ENCODE measurements at places on chromosomes 5 and 9.
A peak's percentile ranks its signal among the peaks of the same experiment; 100 is the strongest.

DNA sequence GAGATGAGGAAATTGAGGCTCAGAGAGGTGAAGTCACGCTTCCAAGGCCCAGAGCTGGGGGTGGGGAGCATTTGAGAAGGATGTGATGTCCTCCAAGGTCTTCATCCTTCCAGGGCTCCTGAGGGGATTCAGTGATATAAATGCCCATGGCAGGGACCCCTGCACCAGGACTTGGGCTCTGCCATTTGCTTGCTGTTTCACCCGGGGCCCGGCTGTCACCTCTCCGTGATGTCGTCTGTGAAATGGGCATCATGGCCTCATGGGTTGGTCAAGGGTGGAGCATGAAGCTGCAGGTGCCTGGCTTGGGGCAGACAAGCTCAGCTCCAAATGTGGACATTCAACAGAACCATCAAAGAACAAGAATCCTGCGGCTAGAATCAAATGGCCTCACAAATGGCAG lies 253.1 kb downstream of the PBX3 start:
- no peak for DNase-seq

DNA sequence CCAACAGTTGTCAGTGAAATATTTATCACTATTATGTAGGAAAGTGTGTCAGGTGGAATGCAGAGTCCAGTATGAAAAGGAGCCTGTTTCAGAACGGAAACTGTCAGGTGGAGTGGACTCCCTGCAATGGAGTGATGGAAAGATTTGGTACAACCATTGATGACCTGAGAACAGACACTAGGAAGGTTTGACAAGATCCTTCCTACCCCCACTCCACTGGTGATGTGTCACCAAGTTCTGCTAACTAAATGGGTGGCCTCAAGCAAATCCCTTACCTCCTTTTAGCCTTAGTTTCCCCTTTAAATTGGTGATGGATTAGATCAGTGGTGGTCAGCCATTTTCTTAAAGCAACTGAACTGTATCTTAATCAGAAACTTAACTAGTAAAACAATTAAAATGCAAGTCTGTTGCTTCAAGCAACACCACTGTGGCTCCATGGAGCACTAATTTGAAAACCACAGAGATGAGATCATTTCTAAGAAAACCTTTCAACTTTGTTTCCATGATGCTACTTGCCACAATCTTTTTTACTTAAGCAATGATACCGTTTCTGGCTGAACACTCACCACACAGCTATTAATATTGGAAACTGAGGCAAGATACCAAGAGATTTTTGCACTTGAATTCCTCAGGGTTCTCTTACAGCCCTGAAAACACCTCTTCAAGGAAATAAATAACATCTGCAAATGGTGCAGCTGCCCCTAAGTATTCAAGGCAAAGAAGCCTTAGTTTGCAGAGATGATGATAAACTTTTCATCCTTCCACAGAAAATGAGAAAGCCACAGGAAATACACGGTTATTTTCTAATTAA lies 140.6 kb downstream of the ERCC6L2 start:
- no peak for DNase-seq

- no peak for DNase-seq
Measured at GRCh38 chr5:35477911-35478310, 139.8 kb upstream of the SPEF2 start.

DNA sequence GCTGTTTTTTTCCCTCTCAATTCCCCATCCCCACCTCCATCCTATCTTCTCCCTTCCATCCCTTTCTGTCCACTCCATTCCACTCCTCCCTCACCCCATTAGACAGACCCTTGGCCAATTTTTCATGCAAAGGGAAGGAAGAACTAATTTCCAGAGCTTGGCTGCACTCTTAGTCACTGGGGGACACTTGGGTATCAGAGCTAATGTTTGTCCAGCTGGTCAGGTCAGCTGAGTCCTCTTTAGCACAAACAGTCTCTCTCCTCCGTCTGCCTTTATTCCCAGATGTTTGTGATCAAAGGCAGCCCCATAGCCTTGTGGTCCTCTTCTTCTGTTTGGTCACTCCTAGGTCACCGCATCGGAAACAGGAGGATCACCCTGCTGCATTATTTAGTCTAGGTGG lies 148.5 kb downstream of the NMUR2 start:
- no peak for DNase-seq

- DNase-seq, result peak; percentile 38
Measured at GRCh38 chr5:82560561-82560960, 282.4 kb upstream of the RPS23 start.

DNA sequence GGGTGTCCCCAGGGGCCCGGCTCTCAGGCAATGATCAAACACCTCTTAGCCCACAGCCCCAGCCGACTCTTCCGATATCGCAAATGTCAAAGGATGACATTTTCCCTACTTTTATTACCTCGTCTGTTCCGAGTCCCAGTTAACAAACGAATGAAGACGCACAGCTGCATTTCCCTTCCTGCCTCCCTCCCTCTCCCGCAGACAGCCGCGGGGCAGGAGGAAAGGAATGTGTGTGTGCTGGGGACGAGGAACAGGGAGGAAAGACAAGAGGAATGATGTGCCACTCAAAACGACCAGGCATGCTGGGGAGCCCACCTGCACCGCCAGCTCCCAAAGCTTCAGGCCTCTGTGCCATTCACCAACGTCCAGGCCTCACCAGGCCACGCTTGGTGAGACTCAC lies 125.9 kb upstream of the SARDH start:
- DNase-seq, result no peak

DNA sequence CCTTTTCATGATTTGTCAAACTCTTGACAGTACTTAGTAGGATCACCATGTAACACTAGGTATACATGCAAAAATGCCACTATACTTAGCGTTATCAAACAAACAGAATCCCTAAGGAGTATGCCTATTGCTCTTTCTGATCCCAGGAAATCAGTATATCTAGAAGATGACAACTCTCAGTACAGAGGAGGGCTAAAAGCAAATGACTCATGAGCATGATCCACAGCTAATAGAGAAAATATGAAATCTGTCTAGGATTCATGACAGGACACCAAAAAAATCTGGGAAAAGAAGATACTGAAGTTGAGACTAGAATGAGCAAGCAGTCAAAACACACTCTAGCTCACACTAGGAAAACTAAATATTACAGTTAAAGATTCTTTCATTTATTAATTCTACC lies 89.2 kb downstream of the RAPGEF6 start:
- DNase-seq, result no peak

DNA sequence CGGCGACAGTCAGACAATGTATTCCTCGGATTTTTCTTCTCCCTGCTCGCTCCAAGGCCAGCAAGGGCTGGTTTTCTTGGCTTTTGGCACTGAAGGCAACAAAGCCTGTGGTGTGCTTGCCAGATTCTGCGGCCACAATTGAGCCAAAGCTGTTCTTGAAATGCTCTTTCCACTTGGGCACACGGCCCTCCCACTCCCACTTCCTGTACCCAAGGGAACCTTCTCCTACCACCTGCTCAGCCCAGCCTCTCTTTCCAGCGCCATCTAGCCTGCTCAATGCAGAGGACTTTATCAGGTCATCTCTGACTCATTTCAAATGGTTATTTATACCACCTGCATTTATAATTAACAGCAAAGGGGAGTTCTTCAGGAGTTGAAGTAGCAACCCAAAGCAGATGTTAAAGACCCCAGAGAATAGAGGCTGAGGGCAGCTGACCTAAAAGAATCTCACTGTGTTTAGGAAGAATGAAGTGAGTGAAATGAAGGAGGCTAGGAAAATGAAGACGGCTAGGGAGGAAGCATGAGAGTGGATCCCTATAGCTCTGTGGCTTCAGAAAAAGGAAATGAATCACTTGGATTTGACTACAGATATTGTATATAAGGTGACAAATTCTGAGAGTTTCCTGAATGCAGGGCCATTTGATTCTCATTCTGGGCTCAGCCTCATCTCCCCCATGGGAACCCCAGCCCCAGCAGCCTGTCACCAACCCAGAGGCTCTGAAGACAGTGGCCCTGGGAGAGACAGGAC lies 439.0 kb downstream of the ENC1 start:
- DNase-seq, result peak; percentile 46

GRCh38 chr9:123312306-123312877 lies 43.6 kb upstream of the CRB2 start:
- no peak for DNase-seq

GRCh38 chr5:158589939-158590338 lies 509.8 kb downstream of the EBF1 start:
- DNase-seq, result peak; percentile 51

GRCh38 chr9:26152350-26152749 lies 474.1 kb upstream of the TUSC1 start:
- no peak for DNase-seq

DNA sequence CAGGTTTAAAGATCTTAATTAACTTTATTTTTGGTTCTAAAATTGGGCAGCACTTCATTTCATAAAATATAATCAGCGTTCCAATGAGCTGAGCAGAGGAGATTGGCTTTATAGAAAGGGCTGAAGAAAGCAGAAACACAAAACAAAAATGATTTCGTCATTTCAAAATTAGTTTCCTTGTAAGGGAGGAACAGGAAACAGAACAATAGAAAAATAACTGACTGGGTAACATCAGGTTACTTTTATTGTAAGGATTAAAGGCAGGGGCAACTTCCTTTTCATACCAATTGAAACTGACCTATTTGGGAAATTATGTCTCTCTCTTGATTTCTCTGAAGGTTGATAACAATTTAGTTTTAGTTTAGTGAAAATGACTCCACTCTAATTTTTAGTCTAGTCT lies 157.1 kb downstream of the ATP10B start:
- DNase-seq, result no peak

- no peak for DNase-seq
Measured at GRCh38 chr9:116308076-116308475, 154.5 kb downstream of the PAPPA start.

GRCh38 chr9:93585695-93586094 lies 9.3 kb downstream of the PHF2 start:
- no peak for DNase-seq

DNA sequence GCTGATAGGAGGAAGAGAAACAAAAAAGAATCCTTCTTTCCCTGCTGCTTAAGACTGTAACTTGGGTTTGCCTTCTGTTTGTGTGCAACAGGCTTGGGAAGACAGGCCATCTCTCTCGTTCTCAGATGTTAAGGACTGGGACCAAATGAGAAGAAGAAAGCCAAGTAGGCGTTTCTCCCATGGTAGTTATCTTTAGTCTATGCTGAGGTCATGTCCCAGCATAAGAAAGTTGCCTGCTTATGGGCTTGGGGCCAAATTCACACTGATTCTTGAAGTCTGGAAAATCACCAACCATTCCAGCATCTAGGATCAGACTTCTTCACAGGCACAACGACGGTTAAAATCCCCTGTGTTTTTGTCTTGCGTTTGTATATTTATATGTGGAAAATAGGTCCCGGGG lies 44.2 kb upstream of the PALM2AKAP2 start:
- DNase-seq, result no peak

DNA sequence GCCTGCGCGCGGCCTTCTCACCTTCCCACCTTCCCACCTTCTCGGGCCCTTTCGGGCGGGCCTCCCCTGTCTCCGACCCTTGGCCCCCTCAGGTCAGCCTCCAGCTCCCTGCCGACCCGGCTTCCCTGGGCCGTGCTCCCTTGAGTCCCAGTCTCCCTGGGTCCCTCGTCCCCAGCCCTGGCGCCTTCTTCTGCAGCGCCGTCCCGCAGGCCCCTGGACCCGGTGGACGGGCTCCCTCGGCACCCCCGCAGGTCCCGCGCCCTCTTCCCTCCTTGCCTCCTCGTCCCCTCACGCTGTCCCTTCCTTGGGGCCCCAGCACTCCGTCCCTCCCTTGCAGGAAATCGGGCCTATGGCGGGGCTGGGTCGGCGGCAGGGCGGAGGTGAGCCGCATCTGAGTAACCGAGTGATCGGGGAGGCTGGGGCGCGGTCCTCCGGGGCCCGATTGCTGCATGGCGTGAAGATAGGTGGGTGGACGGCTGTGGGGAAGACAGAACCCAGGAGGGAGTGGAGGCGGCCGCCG lies 7.6 kb downstream of the ARPC5L start:
- peak; percentile 54 for DNase-seq

GRCh38 chr5:126852091-126852571 lies 75.2 kb downstream of the LMNB1 start:
- no peak for DNase-seq

GRCh38 chr9:106954558-106954957 lies 91.6 kb downstream of the ZNF462 start:
- DNase-seq, result no peak

GRCh38 chr5:127801751-127802476 lies 98.7 kb downstream of the CCDC192 start:
- DNase-seq, result no peak

GRCh38 chr9:14766299-14766698 lies 43.8 kb upstream of the CER1 start:
- no peak for DNase-seq

GRCh38 chr5:150153957-150154617 lies 1.6 kb downstream of the PDGFRB start:
- DNase-seq, result no peak

- DNase-seq, result no peak
Measured at GRCh38 chr5:125293726-125294125, 547.3 kb upstream of the ZNF608 start.

DNA sequence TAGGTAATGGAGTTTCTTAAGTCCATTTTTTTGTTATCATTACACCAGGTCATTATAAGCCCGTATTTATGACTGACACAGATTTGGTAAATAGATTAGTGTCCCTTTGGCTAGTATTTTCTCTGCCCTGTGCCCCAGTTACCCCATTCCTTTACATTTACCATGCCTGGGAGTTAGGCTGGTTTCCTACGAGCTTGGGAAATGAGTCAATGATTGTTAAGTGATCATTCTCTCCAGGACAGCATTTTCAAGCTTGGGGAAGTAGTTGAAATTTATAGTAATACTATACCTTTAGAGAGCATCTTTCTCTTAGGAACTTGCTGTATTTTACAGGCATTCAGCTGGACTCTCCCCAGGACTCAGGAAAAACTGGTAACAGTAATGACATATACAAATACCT lies 573.1 kb downstream of the TLE4 start:
- DNase-seq, result no peak

DNA sequence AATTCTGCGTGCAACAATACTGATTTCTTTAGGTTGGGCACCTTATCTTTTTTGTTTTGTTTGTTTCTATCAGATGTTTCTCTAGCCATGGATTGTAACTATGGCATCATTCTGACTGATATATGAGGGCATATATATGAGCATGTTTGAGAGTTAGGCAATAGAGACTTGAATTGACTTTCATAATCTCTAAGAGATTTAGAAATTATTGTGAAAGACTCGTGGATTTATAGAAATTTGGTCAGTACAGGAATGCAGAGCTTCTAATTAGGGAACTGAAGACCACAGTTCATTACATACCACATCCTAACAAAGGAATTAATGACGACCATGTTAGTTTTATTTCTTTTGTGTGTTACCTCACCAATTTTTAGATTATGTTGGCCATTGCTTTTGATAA lies 546.0 kb upstream of the GRAMD2B start:
- no peak for DNase-seq

- no peak for DNase-seq
Measured at GRCh38 chr9:117081641-117082317, 333.1 kb downstream of the ASTN2 start.

GRCh38 chr5:121164632-121165031 lies 687.0 kb upstream of the FTMT start:
- DNase-seq, result no peak

GRCh38 chr5:14166437-14166836 lies 23.3 kb downstream of the TRIO start:
- no peak for DNase-seq
